Diencephalon (tissue), 1 donor: ENCODE measurements at places on chromosomes 1 and 21. TPM values are rescaled to one million over a fixed set of nuclear protein-coding genes. Genes with fewer than 3 reads are reported as not detected.

The HHIPL2 gene
- 0.23 TPM for total RNA-seq

The UTS2 gene
- not detected for total RNA-seq

The SPRR1A gene
- total RNA-seq, result not detected

The PRDM2 gene
- 30.4 TPM for total RNA-seq

The TMEM222 gene
- 21.7 TPM for total RNA-seq

The OR10Z1 gene
- total RNA-seq, result not detected

The FNDC10 gene
- total RNA-seq, result 8.3 TPM

The LCE3D gene
- total RNA-seq, result not detected

The PARS2 gene
- 4.2 TPM for total RNA-seq

The TRIM46 gene
- total RNA-seq, result 21.2 TPM

The CHI3L1 gene
- total RNA-seq, result 1.2 TPM

The LEFTY1 gene
- 0.69 TPM for total RNA-seq

The ACADM gene
- total RNA-seq, result 73.1 TPM

The RNU1-2 gene
- under 0.01 TPM for total RNA-seq

The KIRREL1 gene
- 21.2 TPM for total RNA-seq

The ELF3 gene
- not detected for total RNA-seq

The SLFNL1 gene
- total RNA-seq, result 0.92 TPM

The IQCC gene
- 4.6 TPM for total RNA-seq

The ELAPOR1 gene
- total RNA-seq, result 13.6 TPM

The TNFRSF8 gene
- total RNA-seq, result not detected

The FCRL6 gene
- not detected for total RNA-seq

The RNPC3 gene
- total RNA-seq, result 26.5 TPM

The NEK2 gene
- 4.8 TPM for total RNA-seq

The FCN3 gene
- total RNA-seq, result not detected

The OLFML3 gene
- total RNA-seq, result 19.8 TPM

The CHD5 gene
- total RNA-seq, result 64.1 TPM

The DLGAP3 gene
- 23.8 TPM for total RNA-seq

The KCNC4 gene
- total RNA-seq, result 17.5 TPM

The FGR gene
- total RNA-seq, result 1.4 TPM

The STYXL2 gene
- 0.69 TPM for total RNA-seq

The TBX19 gene
- total RNA-seq, result 0.69 TPM

The ASCL5 gene
- total RNA-seq, result 0.23 TPM

The RIPPLY3 gene
- 0.23 TPM for total RNA-seq

The SMIM1 gene
- 0.92 TPM for total RNA-seq

The CFAP57 gene
- 6.2 TPM for total RNA-seq

The CD160 gene
- not detected for total RNA-seq

The SLC5A9 gene
- total RNA-seq, result 0.46 TPM

The PHACTR4 gene
- total RNA-seq, result 7.4 TPM

The SEMA4A gene
- 23.3 TPM for total RNA-seq

The CCDC27 gene
- total RNA-seq, result not detected

The CYP4A11 gene
- total RNA-seq, result 0.23 TPM

The NUDT17 gene
- 8.5 TPM for total RNA-seq
